Dermis lymphatic vessel endothelial cell (primary cell): ENCODE measurements at places on chromosomes 5 and 9. TPM values are rescaled to one million over a fixed set of nuclear protein-coding genes. Genes with fewer than 3 reads are reported as not detected.

SH3RF2 gene
- total RNA-seq: under 0.01 TPM in 1 of 2 replicates, not detected in the other

IER5L gene
- total RNA-seq: 16.4 and 20.4 TPM in 2 replicates

FSTL4 gene
- total RNA-seq: 0.17 and 0.33 TPM in 2 replicates

KCNT1 gene
- total RNA-seq: not detected in 2 replicates

GPR151 gene
- total RNA-seq: not detected in 2 replicates

KCNV2 gene
- total RNA-seq: not detected in 2 replicates

ITGA2 gene
- total RNA-seq: 26.0 and 73.1 TPM in 2 replicates

CNTNAP3B gene
- total RNA-seq: 87.5 and 162 TPM in 2 replicates

GDF9 gene
- total RNA-seq: under 0.01 and 0.09 TPM in 2 replicates

F2RL2 gene
- under 0.01 and 0.11 TPM in 2 replicates for total RNA-seq

ZNF354B gene
- total RNA-seq: 7.3 and 10.8 TPM in 2 replicates

ZBTB43 gene
- total RNA-seq: 8.3 and 11.6 TPM in 2 replicates

HIGD2A gene
- 42.1 and 54.0 TPM in 2 replicates for total RNA-seq

UIMC1 gene
- 38.3 and 39.3 TPM in 2 replicates for total RNA-seq

CCL27 gene
- not detected in 2 replicates for total RNA-seq

MCIDAS gene
- total RNA-seq: not detected in 2 replicates

GALNT12 gene
- 0.34 and 0.43 TPM in 2 replicates for total RNA-seq

CMBL gene
- 3.0 and 4.1 TPM in 2 replicates for total RNA-seq

SPARC gene
- total RNA-seq: 330 and 676 TPM in 2 replicates

ALDH7A1 gene
- total RNA-seq: 23.3 and 25.1 TPM in 2 replicates

GABRA1 gene
- under 0.01 TPM in 1 of 2 replicates, not detected in the other for total RNA-seq

IL13 gene
- total RNA-seq: not detected in 2 replicates

IL31RA gene
- total RNA-seq: 0.11 and 0.17 TPM in 2 replicates

SCGB3A1 gene
- total RNA-seq: 1.4 and 2.0 TPM in 2 replicates

RPL35 gene
- 1,617 and 1,773 TPM in 2 replicates for total RNA-seq

CYSRT1 gene
- total RNA-seq: 0.22 and 0.26 TPM in 2 replicates

NEUROG1 gene
- total RNA-seq: not detected in 2 replicates

FREM1 gene
- total RNA-seq: under 0.01 and 0.09 TPM in 2 replicates

CRB2 gene
- not detected in 2 replicates for total RNA-seq

CLIC3 gene
- not detected in 2 replicates for total RNA-seq

OR13C2 gene
- not detected in 2 replicates for total RNA-seq

TRPM6 gene
- 0.09 and 0.33 TPM in 2 replicates for total RNA-seq
